Mesenteric fat pad (tissue), 1 donor: ENCODE measurements at places on chromosomes 7 and 10.
A peak's percentile ranks its signal among the peaks of the same experiment; 100 is the strongest.

- DNase-seq, result no peak
Observed at GRCh38 chr7:3345699-3346481, 44.8 kb downstream of the SDK1 start.

DNA sequence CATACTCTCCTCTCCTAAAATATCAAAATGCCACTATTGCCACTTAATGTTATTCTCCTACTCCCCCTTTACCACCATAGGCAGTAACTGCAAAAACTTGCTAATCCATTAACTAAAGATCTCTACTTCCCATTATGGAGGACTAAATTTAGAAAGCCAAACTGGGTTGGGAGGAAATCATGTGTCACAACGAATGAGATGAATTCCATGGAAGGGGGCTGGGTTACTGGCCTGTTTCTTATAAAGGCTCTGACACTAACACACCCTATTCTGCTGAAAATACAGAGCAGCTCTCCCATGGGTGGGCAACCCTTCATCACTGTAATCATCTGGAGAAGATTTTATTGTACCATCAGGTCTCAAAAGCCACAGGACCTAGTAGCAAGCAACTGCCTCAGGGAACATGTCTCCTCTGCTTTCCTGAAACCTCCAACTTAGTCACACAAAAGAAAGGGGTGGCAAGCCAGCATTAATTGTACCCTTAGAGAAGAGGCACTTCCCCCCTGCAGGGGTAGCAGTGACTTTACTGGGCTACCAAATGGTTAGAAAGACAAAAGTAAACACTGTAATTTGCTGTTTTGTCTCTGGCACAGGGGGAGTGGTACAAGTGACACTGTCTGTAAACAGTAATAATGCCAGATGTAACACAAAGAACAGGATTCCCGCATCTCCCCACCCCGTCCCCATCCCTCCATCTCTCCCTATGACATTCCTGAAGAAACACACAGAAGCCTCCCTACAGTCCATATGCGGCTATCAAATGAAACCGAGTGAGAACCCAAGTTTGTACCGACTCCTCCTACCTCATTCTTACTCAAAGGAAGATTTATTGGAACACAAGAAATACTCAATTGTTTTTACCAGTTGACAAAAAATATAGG is 81.6 kb downstream of the ARMH3 start:
- no peak for DNase-seq

- no peak for DNase-seq
Observed at GRCh38 chr7:50614721-50615518, 49.7 kb upstream of the DDC start.

- DNase-seq, result no peak
Observed at GRCh38 chr7:150341263-150342120, at the start of gene RARRES2. TSS of gene RARRES2 (minus strand) at chr7:150341629. CDS start at chr7:150340609, 1,020 bp downstream.

GRCh38 chr7:101588131-101588935 is 40.8 kb downstream of the MYL10 start:
- DNase-seq, result peak; percentile 84

GRCh38 chr10:6401558-6402348 is 178.3 kb downstream of the PRKCQ start:
- no peak for DNase-seq

DNA sequence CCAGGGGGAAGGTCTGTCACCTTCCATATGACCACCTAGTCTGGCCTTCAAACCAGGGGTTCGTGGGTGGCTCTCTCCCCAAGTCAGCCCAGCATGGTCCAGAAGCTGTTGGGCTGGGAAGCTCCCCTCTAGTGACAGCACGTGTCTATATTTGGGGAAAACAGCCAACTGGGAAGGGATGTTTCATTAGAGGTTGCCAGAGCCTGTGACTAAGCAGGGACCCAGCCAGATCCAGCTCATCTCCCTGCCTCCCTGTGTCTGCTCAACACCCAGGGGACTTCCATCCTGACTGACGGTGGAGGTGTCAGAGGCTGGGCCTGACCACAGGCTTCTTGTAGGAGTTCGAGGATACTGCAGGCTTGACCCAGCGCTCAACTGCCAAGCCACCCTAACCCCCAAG is 10.5 kb downstream of the STYXL1 start:
- DNase-seq, result no peak

GRCh38 chr7:111755383-111755782 is 193.1 kb upstream of the IMMP2L start:
- DNase-seq, result no peak

- no peak for DNase-seq
Observed at GRCh38 chr7:17095931-17096330, 202.5 kb upstream of the AHR start.

DNA sequence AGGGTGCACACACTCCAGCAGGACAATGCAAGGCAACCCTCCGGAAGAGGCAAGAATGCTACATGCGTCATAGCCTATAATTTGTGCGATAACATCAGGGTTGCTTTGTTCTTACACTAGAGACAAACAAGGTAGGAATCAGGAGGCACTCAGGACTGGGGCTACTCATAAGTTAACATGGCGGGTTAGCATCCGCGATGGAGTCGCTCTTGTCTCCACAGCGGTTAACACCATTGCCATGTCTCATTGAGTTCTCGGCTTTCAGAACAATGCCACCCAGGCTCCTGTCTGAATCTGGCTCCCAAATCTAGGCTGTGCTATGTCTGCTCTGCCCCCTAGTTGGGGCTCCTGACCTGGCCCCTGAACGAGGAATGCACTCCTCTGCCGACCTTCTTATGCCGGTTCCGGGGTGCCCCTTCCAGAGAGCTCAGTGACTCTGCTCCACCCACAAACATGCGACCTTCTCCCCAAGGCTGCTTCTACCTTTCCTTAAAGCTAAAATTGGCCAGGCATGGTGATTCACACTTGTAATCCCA is 24.9 kb upstream of the SLF2 start:
- DNase-seq, result peak; percentile 68

DNA sequence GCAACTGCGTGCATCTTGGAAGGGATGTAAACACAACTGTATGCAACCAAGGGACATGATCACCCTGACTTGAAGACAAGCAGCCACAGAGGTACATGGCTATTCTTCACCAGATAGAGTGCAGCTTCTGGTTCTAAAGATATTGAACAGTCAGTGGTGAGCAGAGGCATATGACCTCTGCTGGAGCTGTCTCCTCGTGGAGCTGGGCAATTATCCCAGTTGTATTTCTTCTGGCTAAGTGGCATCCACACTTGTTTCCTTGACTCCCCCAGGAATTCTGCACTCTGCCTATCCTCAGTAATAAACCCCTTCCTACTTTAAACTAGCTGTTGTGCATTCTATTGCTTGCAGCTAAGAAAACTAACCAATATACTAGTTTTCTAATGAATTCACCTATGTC is 216.8 kb downstream of the THSD7A start:
- no peak for DNase-seq

GRCh38 chr10:28077889-28078288 is 79.0 kb upstream of the ODAD2 start:
- no peak for DNase-seq

DNA sequence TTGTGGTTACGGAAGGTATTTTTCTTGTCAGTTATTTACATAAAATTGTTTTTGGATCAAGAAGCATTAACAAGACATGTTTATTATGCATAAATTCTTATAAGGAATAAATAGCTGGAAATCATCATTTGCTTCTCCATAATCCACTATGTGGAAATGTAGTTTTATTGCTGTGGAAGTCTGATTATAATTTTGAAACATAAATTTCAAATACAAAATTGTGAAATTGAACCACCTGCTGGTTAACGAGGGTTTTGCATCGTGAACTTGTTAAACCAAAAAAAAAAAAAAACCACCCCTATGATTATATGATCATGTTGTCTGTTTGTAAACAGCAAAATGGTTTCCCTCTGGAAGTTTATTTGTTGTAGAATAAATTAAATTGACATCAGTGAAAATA is 25.9 kb downstream of the ABRAXAS2 start:
- DNase-seq, result no peak

DNA sequence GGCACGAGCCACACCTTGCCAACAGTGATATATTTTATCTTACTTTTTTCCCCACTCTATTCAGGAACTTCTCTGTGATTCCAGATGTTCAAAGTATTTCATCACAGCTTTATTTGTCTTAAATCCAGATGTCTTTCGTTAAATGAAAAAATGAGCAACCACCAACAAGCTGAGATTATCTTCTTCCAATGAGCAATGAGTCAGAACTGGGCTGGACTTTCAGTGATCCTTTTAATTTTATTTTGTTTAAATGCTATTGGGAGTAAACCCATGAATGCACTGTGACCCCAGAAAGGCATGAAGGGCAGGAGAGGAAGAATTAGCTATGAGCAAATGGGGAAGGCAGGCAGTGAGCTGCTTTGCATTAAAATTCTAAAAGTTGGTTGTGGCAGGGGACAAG is 77.6 kb upstream of the IMMP2L start:
- no peak for DNase-seq

DNA sequence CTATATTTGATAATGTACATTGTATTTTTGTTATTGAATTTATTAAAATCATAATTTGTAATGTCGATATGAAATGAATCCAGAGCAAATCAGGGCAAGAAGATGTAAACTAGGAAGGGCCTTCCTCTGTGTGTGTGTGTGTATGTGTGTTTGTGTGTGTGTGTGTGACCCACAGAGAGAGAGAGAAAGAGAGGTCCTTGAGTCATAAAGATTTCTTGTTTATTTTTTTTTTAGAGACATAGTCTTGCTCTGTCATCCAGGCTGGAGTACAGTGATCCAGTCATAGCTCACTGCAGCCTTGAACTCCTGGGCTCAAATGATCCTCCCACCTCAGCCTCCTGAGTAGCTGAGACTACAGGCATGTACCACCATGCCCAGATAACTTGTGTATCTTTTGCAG is 50.7 kb downstream of the INPP5F start:
- no peak for DNase-seq

DNA sequence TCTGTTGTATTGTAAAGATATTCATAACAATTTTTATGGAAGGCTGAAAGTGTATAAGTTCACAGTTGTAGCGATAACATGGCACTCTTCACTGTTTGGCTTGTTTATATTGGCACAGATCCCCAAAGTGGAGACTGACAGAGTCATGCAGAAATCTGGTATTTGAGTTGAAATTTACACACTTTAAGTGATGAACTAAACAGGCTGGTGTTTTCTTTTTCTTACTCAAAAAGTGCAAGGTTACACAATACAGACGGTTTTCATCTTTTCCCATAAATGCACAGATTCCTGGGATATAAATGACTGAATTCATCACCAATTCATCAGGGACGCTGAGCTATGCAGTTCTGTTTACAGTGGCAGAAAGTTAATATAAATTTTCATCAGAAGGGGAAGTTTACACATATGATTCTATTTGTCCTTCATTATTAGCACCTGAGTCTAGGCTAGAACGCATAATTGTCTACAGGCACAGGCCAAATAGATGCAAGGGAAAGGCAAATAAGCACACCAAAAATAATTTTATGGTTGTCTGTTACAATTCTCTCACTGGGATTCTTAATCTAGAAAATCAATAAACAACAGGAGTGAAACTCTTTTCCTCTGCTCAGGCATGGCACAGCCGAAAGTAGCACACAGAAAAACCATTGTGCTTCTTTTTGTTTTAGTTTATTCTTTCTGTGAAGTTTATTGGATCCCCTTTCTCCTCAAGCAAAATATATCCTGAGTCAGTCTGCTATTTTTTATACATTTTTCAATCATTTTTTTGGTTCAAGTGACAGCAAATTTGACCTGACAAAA is 88.0 kb downstream of the FOXP2 start:
- no peak for DNase-seq

DNA sequence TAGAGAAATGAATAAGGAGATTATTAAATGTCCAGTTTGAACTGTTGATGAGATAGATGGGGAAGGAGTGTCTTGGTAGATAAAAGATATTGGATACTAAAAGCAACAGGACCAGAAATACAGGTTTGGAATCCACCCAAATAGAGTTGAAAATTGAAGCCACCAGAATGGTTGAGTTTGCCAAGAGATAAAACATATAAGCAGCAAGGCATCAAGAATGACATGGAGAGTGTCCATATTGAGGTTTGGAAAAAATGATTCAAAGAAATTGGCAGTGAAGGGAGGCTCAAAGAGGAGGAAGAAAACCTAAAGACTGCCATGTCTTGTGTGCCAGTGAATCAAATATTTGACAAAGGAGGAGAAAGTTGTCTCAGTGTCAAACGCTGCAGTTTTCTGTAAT is 24.2 kb downstream of the CFAP69 start:
- DNase-seq, result no peak

DNA sequence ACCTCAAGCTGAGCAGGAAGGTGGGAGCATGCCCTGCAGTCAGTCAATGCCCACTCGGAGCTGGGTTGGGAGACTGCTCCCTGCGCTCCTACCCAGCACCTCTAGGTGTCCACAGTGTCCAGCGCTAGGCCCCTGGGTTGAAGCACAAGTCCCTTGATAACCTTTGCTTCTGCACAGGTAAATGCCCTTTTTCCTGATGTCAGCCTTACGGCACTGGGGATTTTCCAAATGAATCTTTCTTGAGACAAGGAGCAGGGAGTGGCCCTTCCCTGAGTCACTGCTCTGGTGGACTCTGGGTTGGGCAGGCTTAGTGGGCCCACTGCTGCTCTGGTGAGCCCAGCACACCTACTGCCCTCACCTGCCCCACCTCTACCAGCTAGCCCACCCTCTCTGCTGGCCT is 61.9 kb upstream of the OPN4 start:
- DNase-seq, result no peak

DNA sequence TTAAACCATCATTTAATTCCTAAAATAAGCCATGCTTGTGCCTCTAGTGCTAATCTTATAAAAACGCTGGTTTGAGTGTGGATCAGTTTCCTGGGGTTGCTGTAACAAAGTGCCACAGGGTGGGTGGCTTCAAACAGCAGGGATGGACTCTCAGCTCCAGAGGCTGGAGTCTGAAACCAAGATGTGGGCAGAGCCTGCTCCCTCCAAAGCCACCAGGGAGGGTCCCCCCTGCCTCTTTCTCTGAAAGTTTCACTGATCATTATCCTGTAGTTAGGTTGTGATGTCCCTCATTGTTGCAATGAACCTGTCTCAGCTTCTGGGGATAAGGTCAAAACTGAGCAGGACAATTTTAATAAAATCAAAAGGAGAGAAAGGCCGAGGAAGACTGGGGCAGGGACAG is 251.9 kb upstream of the TCERG1L start:
- DNase-seq, result no peak

- DNase-seq, result no peak
Observed at GRCh38 chr10:110069502-110069982, 61.8 kb downstream of the ADD3 start.

DNA sequence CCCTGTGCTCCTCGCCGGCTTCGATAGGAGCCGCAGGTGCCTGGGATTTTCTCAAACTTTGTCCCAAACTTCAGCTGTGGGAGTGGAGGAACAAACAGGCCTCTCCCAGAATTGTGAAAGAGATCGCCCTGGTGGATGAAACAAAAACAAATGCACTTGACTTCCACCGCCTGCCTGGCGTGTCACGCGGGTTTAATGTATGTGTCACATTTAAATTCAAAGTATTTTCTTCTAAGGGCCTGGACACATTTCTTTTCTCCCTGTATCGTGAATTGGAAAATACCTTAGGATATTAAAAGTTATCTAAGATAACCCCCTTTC is 694 bp upstream of the WASL start:
- no peak for DNase-seq

GRCh38 chr10:101575580-101576210 is 12.4 kb downstream of the POLL start:
- DNase-seq, result no peak

- DNase-seq, result no peak
Observed at GRCh38 chr7:50815138-50815537, 32.4 kb upstream of the GRB10 start.

- DNase-seq, result no peak
Observed at GRCh38 chr10:1516492-1517165, 220.7 kb downstream of the ADARB2 start.
